ENCODE measurements at places on chromosomes 2 and 18. TPM values are rescaled to one million over a fixed set of nuclear protein-coding genes. Genes with fewer than 3 reads are reported as not detected.

MC5R gene
- 0.12 TPM for total RNA-seq

CCDC148 gene
- total RNA-seq = not detected

LRP2 gene
- 0.68 TPM for total RNA-seq

DNA sequence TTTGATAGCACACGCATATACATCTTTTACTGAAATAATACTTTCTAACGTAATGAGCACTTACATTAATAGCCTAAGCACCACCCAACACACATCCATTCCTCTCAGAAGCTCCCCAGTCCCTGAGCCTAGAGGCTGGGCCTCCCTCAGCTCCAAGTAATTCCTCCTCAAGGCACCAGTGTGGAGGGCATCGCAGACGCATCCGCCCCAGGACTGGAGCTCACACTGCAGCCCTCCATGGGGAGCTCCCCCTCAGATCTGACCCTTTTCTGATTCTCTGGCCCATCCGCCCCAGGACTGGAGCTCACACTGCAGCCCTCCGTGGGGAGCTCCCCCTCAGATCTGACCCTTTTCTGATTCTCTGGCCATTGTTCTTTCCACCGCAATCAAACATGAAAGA, 60.4 kb upstream of the SNTG2 start:
- peak; percentile 28 for DNase-seq

GRCh38 chr2:58609326-58609725, 368.2 kb upstream of the FANCL start:
- no peak for DNase-seq

DNA sequence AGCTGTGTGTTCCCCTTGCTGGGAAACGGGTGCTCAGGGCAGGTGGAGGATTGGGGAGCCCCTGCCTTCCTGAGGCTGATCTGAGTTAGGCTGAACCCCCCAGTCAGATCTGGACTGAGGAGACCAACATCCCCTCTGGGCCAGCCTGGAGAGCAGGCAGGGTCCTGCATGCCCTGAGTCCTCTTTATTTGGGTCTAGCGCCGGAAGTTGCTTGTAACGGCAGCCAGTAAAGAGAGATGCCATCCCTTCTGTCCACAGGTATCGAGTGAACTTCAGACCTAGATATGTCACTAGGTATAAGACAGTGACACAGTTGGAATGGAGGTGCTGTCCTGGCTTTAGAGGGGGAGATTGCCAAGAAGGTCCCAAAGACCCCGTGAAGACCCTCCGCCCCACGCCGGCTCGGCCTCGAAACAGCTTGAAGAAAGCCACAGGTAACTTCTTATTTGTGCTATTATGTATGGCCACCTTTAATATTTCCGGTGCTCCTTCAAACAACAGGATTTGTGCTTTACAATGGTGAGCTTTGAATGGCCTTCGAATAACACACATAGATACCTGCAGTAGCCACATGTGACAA, 38.0 kb downstream of the EMILIN2 start:
- no peak for DNase-seq

DNA sequence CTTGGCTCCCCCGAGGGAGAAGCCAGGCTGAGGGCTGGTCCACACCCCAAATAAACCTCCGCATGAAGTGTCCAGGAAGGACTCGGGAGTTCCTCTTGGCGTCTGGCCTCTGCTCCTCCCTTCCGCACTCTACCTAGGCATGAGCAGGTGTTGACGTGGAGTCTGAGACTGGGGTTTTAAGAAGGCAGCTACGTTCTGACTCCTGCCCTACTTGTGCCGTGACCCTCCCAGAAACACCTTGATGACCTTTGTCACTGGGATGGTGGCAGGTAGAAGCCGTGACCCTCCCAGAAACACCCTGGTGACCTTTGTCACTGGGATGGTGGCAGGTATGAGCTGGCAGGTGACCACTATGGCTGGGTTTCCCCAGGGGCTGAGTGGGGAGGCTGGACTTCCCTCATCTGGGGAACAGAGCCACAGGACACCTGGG, 54.8 kb downstream of the HS6ST1 start:
- peak; percentile 18 for DNase-seq

DNA sequence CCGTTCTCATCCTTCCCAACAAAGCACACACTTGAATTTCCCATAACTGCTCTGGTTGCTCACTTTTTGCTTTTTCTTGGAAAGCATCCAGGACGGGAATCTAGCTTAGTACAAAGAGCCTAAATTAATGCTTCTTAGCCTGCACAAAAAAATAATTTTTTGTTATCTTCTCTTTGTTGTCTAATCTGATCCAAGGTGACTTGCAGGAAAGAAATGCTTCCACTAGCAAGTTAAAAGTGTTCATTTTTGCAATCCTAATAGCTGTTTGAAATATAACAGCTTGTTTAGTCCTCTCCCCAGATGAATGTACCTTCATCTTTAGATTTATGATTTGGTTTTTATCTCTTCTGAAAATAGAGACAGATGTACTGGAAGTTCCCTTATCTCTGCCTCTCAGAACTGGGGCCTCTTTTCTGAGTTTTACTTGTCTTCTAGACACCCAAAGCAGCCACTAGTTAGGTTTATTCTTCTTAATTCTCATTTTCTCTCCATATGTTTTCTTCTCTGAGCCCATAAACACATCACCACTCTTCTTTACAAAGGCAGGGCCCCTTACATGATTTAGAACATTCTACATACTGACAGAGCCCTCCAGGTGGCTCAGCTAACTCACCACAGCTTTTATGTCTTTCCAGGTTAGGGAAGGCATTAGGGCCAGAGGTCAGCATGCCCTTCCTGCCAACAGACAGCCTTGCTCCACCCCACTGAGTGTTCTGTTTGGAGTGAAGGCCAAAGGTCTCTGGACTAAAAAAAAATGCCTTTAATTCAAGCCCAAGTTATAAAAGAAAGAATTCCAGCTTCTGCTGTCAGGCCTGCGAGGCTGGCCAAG, 74.7 kb upstream of the MAP4K3 start:
- DNase-seq = no peak

Measured in activated CD8-positive, alpha-beta memory T cell treated with anti-CD3 and anti-CD28 coated beads, Interleukin-2, amount 10 ng/mL, durations not matched to agents 7 days and 5 days (primary cell).